ENCODE measurements at places on chromosomes 2 and 18.

GRCh38 chr18:2139691-2140090 is 431.6 kb downstream of the METTL4 start:
- DNase-seq, result no peak

GRCh38 chr2:201419057-201419635 is 32.1 kb downstream of the TRAK2 start:
- no peak for DNase-seq

- DNase-seq, result no peak
Measured at GRCh38 chr2:67323209-67323991, 73.7 kb upstream of the ETAA1 start.

DNA sequence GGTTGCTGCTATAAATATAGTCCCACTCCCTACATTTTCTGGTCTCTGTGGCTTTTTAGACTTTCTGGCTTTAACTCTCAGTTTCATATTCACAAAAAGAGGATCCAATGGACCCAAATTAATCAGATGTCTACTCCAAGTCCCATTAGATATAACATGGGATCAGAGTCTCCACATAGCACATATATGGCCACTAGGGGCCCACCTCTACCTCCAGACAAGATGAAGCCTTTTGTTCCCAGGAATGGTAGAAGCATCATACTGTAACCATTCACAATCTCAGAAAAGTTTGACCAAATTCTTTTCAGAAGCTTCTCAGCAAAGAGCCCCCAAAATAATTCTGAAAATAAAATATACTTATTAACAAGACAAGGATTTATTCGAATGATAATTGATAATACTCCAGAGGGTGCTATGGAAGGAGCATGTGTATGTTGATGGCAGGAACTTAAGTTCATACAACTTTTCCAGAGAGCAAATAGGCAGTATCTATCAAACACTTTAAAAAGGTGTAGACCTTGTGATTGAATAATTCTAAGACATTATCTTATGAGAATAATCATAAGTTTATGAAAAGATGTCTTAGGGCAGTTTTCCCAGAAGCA is 382.3 kb upstream of the CRIM1 start:
- no peak for DNase-seq
